Ovary (tissue), 10 donors: ENCODE measurements at places on chromosomes 7 and 10.

GRCh38 chr7:417973-418601 is 101.6 kb downstream of the PDGFA start:
- no peak for DNase-seq

DNA sequence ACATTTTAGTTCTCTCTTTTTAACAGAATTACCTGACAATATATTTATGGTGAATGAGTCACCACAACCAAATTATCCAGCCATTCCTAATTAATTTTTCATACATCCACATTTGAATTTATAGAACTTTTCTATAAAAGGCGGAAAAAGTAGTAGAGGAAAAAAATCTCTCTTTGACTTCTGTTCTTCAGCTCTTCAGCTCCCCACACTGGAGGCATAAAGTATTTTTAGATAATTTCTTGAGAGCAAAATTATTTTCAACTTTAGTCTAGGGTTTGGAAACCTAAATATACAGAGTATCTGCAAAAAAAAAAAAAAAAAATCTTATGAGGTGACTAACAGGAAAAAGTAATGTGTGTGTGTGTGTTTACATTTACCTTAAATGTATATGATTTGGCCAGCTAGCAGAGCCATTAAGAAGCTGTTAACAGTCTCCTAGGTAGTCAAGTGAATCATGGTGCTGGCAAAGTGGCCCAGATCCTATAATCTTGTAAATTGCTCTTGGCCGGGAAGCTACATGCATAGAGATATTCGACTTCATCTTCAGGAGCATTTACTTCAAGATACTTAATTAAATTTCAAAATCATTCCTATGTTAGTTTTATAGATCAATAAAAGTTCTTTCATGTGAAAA is 383.1 kb upstream of the STEAP1 start:
- no peak for DNase-seq

- no peak for DNase-seq
Measured at GRCh38 chr10:11934262-11934661, 108.3 kb downstream of the UPF2 start.

DNA sequence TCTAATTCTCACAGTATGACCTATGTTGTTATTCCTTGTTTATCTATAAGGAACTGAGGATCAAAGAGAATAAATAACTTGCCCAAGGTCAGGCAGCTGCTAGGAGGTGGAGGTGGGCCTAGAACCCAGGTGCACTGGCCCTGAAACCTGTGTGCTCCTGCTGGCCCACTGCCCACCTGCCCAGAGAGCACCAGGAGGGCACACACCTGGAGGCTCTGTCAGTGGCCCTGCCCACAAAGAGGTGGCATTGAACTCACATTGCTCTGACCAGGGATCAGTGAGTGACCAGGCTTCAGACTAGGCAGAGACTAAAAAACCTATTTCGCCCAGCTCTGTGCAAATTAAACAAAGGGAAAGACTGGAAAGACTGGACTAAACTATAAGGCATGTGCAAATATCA is 210.6 kb downstream of the TNS3 start:
- no peak for DNase-seq

- no peak for DNase-seq
Measured at GRCh38 chr10:4483811-4484210, 342.2 kb upstream of the AKR1E2 start.

- DNase-seq = no peak
Measured at GRCh38 chr10:15482156-15482555, 111.1 kb upstream of the FAM171A1 start.

DNA sequence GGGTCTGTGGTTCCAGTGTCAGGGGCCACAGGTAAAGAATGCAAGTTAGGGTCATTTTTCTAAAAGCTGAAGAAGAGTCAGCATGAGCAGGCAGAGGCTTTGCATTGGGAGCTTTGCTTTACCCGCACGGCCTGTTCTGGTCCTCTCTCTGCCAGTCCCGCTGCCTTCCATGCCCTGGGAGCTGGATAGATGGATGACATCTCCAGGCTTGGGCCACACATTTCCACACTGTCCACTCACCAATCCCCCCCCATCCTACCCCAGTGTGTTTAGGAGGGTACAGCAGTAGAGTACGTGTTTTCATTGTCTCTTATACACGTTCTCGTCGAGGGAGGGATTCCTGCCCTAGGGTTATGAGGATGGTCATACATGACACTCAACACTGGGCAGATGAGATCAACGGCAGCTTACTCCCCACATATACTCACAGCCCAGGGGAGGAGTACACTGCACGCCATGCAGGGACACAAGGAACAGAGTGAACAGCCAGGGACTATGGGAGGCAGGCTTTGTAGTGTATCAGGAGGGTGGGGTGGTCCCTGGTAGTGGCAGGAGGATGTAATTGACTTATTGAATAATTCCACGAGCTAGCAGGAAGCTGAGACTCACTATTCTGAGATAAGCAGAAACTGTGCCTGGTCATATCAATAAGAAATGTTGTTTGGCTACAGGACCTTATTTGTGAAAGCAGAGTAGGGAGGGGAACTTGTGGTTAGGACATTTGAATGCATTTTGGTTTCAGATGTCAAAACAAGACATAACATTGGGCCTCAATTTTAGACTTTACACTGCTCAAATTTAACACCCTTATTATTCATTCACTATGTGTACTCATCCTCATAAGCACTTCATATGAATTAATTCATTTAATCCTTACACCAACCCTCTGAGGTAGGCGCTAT is 36.6 kb downstream of the PLPP4 start:
- DNase-seq = no peak

GRCh38 chr7:114989531-114989930 is 67.6 kb downstream of the MDFIC start:
- no peak for DNase-seq

GRCh38 chr10:122560279-122560804 is at the start of gene DMBT1:
Gene DMBT1, plus strand, starts transcription at chr10:122560754. Its CDS starts 17 bp downstream, at chr10:122560771.
- no peak for DNase-seq

GRCh38 chr7:126972571-126972970 is 280.2 kb downstream of the GRM8 start:
- no peak for DNase-seq

DNA sequence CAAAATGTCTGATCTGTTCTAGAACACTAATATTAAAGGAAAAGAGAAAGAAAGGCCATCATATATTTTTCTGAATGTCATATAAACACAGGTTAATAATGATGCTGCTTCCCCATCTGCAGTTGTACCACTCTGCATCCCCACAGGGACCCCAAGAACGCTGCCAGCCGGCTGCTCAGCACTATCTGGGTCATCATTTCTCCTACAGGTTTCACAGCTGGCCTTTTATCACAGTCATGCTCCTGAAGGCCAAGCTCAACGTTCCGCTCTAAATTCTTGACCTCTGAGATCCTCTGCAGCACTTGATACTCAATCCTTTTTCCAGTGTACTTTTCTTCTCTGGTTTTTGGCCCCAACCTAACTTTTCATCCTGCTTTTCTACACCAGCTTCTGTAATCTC is 4.8 kb downstream of the IDI1 start:
- DNase-seq = no peak

DNA sequence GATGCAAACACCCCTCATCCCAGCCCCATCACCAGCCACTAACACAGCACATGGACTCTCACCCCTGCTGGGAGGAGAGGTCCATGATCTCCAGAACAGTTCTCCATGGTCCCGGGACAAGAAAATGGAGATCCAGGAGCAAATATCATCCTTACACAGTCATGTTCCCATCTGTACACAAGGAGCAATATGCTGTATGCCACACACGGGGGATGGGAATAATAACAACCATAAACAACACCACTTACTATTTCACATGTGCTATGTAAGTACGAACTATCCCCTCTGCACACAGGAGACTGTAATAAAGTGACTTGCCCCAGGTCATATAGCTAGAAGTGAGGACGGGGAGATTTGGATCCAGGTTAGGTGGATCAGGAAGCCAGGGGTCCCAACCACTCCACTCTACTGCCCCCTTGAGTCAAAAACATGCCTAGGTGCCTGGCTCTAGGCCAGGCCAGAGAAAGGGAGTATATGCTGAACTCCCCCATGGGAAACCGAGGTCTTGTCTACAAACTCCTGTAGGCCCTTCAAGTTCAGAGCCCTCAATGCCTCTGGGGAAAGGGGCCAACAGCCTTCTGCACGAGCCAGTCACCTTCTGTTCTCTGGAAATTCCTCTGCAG is 34.1 kb downstream of the LRRC20 start:
- DNase-seq = no peak

DNA sequence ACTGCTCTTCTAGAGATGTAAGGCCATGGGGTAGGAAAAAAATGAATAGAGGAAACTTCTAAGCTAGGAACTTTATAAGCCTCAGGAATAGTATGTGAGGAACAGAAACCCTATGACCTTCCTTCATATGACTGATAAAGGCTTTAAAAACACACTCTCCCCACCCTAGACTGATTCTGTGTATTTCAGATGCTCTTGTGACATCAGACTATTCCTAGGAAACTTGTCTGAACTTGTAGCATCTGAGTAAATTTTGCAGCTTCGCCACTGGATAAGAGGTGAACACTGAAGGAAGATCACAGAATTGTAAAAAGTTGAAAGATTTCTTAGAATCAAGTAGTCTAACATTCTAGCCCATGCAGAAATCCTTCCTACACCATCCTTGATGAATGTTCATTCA is 31.0 kb upstream of the CBLL1 start:
- no peak for DNase-seq

DNA sequence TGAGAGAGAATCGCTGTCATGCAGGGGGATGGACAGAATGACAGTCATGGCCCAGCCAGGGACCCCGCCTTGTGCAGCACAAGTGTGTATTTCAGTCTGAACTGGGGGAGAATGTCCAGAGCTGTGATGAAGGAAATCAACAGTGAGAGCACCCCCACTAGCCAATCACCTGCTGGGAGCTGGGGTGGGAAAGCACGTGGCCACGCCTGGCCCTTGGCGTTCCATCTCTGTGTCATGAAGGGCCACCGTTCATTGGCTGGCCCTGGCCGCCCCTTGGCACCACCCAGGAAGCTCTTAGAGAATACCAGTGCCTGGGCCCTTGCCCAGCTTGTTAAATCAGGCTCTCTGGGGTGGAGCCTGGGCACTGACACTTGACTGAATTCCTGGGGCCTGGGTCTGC is 22.8 kb downstream of the GRID1 start:
- no peak for DNase-seq

GRCh38 chr7:82539969-82540368 is 96.4 kb upstream of the CACNA2D1 start:
- DNase-seq = no peak

GRCh38 chr10:60921633-60922032 is 22.4 kb downstream of the RHOBTB1 start:
- DNase-seq = no peak

GRCh38 chr7:116432527-116432916 is 67.0 kb upstream of the CAV2 start:
- DNase-seq = no peak

DNA sequence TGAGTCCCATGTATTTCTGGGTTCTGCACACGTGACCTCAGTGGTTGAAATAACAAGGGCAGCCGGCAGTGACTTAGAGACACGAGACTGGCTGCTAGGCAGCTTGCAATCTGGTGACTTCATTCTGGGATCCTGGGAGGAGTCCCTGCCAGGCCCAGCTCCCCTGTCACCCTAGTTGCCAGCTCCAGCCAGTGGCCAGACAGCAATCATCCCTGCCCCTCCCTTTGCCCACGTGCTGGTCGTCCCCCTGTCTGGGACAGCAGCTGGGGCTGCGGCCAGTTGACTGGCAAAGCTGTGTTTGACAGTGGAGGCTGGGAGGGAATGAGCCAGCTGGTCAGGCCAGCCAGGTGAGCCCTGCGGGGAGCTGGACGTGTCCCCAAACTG is 30.0 kb downstream of the ADGRA1 start:
- no peak for DNase-seq

GRCh38 chr10:112461029-112461887 is 14.2 kb downstream of the VTI1A start:
- no peak for DNase-seq

GRCh38 chr10:3093996-3094395 is 26.6 kb downstream of the PFKP start:
- DNase-seq = no peak

- DNase-seq = no peak
Measured at GRCh38 chr10:125299461-125299860, 139.1 kb upstream of the CTBP2 start.

- no peak for DNase-seq
Measured at GRCh38 chr10:14740684-14741247, 33.9 kb downstream of the FAM107B start.

- DNase-seq = peak; percentile 79
Measured at GRCh38 chr7:464454-465401, 54.9 kb downstream of the PDGFA start.

- no peak for DNase-seq
Measured at GRCh38 chr10:115998301-115998700, 274.7 kb downstream of the GFRA1 start.

DNA sequence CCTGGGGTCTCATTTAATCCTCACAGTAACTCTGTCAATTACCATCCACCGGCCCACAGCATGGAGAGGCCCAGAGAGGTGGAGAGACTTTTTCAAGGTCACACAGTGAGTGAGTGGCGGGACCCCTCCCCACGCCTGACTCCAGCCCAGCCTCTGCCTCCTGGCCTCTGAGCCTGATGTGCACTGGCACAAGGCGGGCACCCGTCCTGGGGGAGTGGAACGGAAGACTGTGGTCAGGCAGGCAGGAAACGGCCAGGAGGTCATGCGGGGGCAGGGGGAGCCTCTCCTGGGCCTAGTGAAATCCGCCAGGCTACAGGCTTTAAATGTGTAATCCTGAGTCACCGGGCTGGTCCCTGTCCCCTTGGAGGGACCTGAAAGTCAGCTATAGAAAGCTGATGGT is 32.2 kb downstream of the ZCCHC24 start:
- DNase-seq = no peak

DNA sequence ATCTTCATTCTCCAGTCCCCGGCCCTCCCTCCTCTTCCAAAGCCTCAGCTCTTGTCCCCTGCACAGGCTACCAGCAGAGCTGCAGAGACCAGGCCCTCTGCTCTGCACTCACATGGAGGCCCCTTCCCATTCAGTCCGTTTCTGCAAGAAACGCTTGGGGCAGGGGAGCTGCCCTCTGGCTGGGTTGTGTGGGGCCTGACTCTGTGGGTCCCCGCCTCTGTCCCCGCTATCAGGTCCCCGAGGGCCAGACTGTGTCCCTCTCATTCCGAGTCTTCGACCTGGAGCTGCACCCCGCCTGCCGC is 1.5 kb downstream of the PCOLCE start:
- DNase-seq = no peak

DNA sequence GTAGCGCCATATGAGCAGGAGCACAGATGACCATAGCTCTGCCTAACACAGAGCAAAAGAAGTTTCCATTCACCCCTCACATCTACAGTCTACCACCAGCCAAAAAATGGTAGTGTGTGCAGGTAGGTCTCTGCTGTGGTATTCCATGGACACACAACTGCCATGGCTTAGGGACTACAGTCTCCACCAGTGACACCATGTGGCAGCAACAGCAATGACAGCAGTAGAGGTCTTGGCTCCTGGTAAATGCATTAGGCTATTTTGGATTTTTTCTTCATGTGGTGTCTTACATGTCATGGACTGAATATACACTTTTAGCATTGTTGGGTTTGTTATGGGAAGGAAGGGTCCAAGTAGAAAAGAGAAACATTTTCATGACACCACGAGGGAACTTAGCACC is 70.1 kb upstream of the CABCOCO1 start:
- DNase-seq = no peak

GRCh38 chr7:126723966-126724544 is 528.7 kb downstream of the GRM8 start:
- DNase-seq = no peak
